ENCODE measurements at places on chromosomes 2 and 18.

DNA sequence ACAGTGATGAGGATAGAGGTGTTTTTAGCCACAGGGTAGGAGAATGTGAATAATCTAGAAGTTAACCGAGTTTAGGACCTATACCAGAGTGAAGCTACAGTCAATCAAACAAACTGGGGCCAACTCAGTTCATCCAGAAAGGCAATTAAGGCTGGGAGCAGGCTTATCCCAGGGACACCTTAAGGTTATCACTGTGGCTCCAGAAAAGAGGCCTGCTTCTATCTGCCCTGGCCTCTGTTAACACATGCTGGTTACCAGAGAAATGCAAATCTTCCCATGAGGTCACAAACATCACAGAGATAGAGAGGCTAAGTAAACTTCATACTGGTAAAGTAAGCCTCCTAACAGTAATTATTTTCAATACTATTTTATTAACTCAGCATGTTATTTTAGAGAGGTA is 93.2 kb upstream of the GRB14 start:
- no peak for DNase-seq

DNA sequence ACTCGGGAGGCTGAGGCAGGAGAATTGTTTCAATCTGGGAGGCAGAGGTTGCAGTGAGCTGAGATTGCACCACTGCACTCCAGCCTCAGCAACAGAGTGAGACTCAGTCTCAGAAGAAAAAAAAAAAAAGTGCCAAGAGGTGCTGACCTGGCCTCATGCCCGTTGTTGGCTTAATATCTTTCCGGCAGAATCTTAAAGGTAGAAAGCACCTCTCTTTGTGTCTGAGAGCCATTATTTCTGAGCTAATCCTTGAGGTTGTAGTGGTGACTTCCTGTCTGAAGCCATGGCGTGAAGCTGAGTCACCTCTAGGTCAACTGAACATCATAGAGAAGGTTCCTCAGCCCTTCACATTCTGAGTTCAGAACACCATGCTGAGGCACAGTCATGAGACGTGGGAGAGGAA is 60.4 kb downstream of the WDSUB1 start:
- DNase-seq = no peak

- DNase-seq = no peak
Observed at GRCh38 chr2:126703311-126703710, 47.4 kb downstream of the GYPC start.

DNA sequence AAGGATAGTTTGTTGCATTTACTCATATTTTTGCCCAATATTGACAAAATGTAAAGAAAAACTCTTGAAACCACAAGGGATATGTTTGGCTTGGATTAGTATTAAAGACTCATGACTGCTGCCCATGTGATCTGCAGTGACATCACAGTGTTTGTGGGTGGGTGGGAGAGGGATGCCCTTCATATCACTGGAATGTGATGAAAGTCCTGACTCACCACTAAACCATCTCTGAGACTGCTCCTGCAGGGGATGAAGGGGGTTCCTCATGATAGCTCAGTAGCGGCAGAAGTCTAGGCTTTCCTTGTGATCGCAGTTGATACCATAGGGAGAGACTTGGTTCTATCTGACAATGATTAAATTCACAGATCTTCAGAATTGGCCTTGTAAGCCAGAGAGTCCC is 451.2 kb downstream of the CNTNAP5 start:
- DNase-seq = no peak

GRCh38 chr2:119550856-119551255 is 6.6 kb downstream of the CFAP221 start:
- no peak for DNase-seq

DNA sequence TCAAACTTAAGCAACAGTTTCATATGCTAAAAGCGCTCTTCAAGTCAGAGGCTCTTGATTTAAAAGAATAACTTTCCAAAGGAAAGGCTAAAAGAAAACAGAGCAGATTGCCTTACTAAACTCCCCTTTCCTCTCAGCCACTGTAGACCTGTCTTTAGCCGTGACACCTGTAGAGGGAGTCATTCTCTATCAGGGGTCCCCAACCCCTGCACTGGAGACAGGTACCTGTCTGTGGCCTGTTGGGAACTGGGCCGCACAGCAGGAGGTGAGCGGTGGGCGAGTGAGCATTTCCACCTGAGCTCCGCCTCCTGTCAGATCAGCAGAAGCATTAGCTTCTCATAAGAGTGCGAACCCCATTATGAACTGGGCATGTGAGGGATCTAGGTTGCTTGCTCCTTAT is 9.6 kb downstream of the SLC14A1 start:
- no peak for DNase-seq

DNA sequence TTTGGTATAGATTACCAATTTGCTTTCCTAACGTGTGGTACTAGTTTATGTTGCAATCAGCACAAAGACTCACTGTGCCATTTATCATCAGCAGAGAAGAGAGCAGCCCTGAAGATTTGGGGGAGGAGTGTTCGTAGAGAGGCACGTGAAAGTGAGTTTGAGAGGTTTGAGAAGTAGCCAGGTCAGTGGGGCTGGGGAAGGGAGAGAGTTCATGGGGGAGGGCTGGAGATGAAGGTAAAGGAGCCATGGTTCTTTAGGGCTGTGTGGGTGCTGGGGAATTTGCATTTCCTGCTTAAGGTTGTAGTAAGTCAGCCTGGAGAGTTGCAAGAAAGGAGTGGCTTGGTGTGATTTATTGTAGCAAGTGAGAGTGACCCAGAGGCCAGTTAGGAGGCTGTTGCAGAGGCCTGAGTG is 172.1 kb downstream of the NEDD4L start:
- no peak for DNase-seq

GRCh38 chr2:3377279-3377611 is 373 bp downstream of the EIPR1 start:
- DNase-seq = peak; percentile 55

DNA sequence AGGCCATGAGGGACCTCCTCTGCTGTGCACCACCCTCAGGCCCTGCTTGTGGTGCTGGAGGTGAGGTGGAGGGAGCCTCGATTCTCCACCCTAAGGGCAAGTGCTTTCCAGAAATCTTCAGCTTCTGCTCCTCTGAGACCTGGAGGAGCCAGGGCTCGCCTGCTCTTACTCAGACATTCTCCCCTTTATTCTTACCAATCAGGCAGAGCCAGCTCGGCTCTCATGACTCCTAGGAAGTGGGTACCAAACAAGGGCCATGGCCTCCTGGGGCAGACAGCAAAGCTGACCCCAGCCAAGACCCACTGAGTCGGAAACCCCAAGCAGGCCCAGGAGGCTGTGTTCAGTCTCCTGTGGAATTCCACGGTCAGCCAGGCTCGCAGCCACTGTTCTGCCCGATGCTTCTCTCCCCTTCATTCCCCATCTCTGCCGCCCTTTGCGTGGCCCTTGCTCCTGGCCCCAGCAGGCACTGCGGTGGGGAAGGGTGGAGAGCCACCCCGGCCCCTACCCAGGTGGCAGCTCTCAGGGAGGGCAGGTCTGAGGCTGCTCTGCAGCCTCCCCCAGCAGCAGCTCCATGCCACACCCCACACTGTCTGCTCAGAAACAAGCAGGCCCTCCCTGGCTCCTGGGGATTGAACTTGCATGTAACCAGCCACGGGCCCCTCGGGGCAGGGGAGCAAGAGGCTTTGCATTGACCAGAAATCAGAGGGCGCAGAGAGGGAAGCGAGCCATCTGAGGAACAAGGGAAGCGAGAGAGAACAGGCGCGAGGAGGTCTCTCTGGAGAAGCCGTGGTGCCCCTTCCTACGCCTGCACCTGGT is 24.0 kb downstream of the HS1BP3 start:
- no peak for DNase-seq

DNA sequence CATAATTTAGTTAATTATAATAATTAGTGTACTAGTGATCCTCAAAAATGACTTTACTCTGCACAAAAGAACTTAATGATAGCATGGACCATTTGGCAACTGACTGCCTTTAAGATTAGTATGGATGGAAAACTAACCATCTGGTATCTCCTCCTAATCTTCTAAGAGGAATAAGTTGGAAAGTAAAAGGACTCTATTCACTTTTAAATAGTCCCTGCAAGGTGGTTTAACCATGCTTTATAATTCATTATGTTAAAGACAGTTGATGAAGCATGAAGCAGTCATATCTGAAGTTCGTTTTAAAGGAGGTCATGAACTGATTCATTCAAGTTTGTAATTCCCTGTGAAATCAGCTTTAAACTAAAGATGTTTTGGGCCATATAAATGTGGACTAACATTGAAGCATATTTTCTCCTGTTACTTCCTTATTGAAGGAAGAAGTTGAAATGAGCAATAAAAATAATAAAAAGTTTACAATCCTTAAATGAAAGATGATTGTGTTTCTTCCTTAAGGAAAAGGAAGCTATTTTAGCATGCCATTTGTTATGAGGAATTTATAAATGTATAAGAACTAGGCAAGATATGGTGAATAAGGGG is 446.0 kb downstream of the XIRP2 start:
- DNase-seq = no peak

Measured in NCI-H345 (cell line).